T-helper 9 cell (primary cell): ENCODE measurements at places on chromosomes 11 and 22.

- no peak for DNase-seq
These were observed 33.3 kb downstream of the RBFOX2 start for GRCh38 chr22:35995348-35995747.

DNA sequence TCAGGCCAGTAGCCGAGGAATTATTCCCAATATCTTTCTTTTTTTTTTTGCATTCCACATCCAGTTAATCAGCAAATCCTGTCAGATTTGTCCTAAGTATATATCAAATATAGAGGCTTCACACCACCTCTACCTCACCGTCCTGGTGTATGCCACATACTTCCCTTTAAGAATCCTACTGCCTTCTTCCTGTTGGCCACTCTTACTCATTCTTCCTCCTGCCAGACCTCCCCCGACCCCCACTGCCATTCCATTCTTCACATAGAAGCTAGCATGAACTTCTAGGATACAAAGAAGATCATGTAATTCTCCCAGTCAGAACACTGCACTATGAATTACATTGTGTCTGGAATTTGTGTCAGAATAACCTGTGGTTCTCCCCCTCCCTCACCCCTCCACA is 89.5 kb downstream of the TRIM44 start:
- no peak for DNase-seq

- no peak for DNase-seq
These were observed at the start of gene TSKU for GRCh38 chr11:76783294-76783895. TSKU (plus strand) TSS chr11:76783356; CDS start chr11:76795617, 12,261 bp downstream.

DNA sequence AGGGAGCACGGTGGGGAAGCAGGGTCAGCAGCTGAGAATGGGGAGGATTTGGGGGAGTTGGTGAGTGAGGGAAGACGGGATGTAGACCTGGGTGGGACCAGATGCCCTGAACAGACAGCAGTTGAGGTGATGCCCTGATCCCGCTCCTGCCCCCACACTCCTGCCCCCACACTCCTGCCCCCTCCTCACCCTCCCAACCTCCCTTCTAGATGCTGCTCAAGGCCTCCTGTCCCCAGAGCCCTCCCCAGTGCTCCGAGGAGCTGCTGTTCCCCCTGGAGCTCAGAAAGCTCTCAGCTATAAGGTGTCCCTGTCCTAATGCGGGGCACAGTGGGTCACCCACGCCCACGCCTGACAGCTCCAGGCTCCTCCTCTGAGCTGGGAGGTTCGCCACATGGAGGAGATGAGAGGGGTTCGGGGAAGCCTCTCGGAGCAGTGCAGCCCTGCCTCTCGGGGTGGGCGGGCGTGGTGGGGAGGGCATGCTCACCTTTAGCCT is 25.1 kb upstream of the TTLL12 start:
- no peak for DNase-seq

DNA sequence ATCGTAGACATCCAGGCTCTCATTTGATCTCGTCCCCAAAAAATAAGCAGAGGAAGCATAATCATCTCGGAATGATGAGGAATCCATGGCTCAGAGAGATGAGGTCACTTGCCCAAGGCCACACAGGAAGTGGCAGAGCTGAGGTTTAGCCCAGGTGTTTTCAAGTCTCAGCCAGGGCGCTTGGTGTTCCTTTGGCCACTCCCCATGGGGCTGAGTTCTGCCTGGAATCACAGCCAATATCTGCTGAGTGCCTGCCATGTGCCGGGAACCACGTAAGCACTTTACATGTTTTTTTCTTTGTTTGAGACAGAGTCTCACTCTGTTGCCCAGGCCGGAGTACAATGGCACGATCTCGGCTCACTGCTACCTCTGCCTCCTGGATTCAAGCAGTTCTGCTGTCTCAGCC is 29.5 kb upstream of the MYH9 start:
- no peak for DNase-seq

GRCh38 chr11:120137611-120138521 is at the start of gene TRIM29:
TRIM29 (minus strand) TSS chr11:120138113; CDS start chr11:120138031, 82 bp downstream.
- DNase-seq = no peak
